ENCODE measurements at places on chromosomes 1 and 21. TPM values are rescaled to one million over a fixed set of nuclear protein-coding genes. Genes with fewer than 3 reads are reported as not detected.

The LY9 gene
- polyA plus RNA-seq, result not detected

The CASQ1 gene
- polyA plus RNA-seq, result 18.4 TPM

The RBM11 gene
- 47.7 TPM for polyA plus RNA-seq

The IRF2BP2 gene
- 38.9 TPM for polyA plus RNA-seq

The PLA2G2C gene
- not detected for polyA plus RNA-seq

The KIF17 gene
- polyA plus RNA-seq, result 1.6 TPM

The LHX8 gene
- polyA plus RNA-seq, result not detected

The MEX3A gene
- not detected for polyA plus RNA-seq

The RSPH1 gene
- 1.9 TPM for polyA plus RNA-seq

The TMEM52 gene
- not detected for polyA plus RNA-seq

The ERICH3 gene
- 11.1 TPM for polyA plus RNA-seq

The FMO5 gene
- polyA plus RNA-seq, result 4.6 TPM

The SELE gene
- polyA plus RNA-seq, result not detected

The ITLN1 gene
- polyA plus RNA-seq, result not detected

The SPATA21 gene
- polyA plus RNA-seq, result not detected

The LENEP gene
- polyA plus RNA-seq, result not detected

The LCE1B gene
- polyA plus RNA-seq, result not detected

The FAM72D gene
- 0.88 TPM for polyA plus RNA-seq

All from Purkinje cell (primary cell).